KBM-7 (cell line): ENCODE measurements at places on chromosomes 1 and 21.

- no peak for DNase-seq
Measured at GRCh38 chr1:34132161-34132420, 32.9 kb downstream of the CSMD2 start.

DNA sequence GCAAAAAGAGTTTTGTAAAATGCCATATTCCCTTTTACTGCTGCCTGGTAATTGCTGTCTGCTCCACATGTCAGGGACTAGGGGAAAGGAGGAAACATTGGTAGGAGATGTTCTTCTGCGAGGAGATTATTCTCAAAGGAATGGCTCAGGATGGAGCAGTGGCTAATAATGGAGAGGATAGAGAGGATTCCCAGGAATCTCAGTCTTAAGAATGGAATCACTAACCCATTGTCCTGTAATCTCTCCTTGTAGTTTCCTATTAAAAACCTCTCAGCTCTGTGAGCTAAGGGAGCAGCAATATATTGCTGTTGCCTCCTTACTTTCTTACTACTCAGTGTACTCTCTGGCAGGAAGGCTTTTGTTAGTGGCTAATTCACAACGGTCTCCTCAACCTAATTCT lies 175.4 kb downstream of the HS2ST1 start:
- DNase-seq, result no peak

DNA sequence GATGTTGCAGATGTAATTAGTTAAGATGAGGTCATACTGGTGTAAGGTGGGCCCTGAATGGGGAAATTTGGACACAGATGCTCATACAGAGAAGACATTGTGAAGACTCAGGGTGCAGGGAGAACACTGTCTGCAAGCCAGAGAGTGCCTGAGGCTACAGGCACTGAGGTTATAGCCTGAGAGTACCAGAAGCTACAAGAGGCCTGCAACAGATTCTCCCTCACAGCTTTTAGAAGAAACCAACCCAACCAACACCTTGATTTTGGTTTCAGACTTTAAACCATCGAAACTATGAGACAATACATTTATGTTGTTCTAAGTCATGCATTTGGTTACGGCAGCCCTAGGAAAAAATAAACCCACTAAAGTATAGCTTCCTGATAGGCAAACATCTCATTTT lies 321.7 kb upstream of the USP25 start:
- no peak for DNase-seq

GRCh38 chr1:10338047-10338446 lies 60.8 kb upstream of the PGD start:
- DNase-seq, result peak; percentile 55

DNA sequence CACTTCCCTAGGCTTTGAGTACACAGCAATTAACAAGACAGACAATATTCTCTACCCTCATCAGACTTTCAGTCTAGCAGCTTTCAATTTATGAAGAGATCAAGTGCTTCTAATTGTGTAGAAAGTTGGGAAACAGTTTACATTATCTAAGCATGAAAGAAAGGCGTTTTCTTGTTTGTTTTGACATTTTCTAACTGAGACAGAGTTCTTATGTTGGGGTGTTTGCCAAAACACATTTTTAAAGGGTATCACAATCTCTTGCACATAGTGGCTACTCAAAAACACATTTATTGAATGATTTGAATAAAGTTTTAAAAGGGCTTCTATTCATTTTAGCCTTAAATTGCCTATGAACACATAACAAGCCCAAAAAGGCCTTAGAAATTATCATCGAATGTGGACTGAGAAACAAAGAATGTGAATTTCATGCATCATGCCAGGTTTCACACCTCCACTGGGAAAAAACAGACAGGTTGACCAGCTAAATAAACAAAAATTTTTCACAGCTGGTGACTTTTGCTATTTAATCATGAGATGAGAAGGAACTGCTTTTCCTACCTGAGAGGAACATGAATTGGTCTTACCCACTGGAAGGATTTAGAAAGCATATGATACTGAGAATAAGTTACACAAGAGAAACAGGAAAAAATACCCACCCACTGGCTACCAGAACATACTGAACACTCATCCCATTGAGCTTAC lies 394.5 kb upstream of the PKN2 start:
- DNase-seq, result no peak

DNA sequence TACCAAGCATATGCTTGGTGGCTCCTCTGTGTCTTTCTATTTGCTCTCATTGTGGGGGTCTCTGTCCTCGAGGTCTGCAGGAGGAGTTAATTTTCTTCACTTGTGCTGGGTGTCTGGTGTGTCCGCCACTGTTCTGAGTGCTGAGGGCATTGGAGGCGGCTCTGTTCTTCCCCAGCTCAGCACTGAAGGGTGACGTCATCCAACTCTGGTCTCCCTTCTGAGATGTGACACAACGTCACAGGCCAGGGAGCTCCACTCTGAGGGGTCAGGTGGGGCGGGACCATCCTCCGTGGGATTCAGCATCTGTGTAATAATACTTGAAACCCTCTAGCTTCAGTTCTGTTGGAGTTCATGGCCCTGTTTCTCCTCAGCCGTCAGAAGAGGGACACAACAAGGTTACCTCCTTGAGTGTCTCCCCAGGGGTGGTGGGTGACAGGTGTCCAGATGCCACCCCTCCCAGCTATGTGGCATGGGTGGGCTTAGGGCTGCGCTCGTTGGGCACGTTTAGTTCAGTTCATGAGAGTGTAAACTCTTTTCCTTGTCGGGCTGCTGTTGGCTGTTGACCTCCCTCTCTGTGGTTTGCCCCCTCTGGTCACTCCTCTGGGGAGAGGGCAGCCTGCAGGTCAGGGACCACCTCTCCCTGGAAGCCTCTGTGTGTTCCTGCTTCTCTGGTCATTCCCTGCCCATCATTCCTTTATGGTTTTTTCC lies 3.1 kb downstream of the IBA57 start:
- no peak for DNase-seq

DNA sequence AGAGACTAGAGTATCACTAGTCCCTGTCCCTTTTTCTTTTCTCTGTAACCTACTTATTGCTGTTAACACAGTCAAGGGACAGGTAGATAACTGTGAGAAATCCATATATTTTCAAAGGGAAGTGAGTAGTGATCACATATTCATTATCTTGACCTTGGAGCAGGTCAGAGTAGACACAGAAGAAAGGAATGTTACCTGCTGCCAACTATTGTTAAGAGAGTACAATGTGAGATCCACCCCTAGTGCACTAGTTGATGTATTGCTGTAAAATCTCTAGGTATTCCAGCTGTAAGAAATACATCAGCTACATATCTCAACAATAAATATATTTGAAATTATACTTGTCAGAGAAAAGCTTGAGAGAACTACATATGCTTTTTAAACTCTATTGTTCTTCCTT lies 68.7 kb upstream of the ADGRL2 start:
- no peak for DNase-seq

- DNase-seq, result no peak
Measured at GRCh38 chr1:57468641-57469523, 45.0 kb upstream of the DAB1 start.

- DNase-seq, result no peak
Measured at GRCh38 chr1:7613851-7614205, 157.3 kb upstream of the VAMP3 start.

GRCh38 chr21:34192646-34193285 lies 119.4 kb downstream of the MRPS6 start:
- DNase-seq, result no peak

DNA sequence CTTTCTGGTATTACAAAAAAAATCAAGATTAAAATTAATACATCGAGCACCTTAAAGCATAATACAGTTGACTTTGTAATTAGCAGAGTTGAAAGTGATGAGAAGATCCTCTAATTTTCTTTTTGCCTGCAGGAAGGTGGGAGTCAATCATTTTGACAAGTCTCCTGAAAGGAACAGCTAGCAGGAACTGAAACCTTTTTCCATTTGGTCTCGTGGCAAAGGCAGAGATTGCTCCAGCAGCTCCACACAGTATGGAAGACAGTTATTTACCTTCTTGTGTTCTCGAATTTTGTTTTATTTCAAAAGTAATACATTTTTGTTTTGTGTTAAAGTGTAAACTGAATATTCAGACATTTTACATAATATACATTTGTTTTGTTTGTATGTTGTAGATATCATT lies 7.7 kb downstream of the S100PBP start:
- DNase-seq, result peak; percentile 12

DNA sequence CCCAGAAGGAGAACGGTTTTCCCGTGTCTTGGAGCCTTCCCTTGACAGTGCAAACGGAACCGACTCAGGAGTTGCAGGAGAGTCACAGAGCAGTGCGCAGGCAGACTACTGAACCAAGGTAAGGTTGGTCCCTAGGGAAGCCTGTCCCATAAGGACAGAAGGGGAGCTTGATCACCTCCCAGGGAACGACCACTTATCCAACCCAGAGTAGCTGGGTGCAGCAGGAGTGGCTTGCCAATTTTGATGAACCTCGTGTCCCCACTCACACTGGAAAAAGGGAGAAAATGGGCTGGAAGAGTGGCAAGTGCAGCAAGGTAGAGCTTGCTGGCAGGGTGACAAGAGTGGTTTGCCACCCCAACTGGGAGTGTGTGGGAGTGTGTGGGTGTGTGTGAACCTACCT lies 95.1 kb downstream of the LIPI start:
- no peak for DNase-seq

DNA sequence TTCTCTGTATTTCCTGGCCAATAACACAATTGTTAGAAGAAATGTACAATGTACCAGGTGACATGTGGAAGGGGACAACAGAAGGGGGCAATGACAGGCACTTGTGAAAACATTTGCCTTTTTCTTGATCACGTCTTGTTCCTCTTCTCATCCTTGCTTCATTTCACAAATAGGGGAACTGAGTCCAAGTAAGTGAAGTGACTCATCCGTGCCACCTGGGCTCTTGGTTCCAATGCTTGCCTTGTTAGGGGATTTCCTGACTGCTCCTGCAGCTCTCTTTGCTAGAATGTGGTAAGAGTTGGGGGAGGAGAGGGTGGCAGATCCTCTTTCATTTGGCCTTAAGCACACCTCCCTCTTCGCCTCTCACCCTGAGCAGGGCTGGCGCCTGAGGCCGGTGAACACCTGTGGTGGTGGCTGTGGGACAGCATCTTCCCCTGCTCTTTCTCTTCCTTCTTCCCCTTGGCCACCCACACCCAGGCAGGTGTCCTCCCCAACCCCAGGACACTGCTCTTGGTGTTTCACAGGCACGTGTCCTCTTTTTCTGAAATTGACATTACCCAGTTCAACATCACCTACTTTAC lies 2.2 kb upstream of the RHEX start:
- DNase-seq, result peak; percentile 90
